Stimulated activated CD8-positive, alpha-beta memory T cell treated with anti-CD3 and anti-CD28 coated beads, Interleukin-2, amount 100 ng/mL, for 1 hour (primary cell): ENCODE measurements at places on chromosomes 11 and 22.

DNA sequence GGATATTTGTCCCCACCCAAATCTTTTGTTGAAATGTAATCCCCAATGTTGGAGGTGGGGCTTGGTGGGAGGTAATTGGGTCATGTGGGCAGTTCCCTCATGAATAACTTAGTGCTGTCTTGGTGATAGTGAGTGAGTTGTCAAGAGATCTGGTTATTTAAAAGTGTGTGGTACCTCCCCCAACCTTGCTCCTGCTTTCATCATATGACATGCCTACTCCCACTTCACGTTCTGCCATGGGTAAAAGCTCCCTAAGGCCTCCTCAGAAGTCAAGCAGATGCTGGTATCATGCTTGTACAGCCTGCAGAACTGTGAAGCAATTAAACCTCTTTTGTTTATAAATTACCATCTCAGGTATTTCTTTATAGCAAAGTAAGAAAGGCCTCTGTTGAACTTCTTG lies 30.6 kb downstream of the AAMDC start:
- no peak for DNase-seq

DNA sequence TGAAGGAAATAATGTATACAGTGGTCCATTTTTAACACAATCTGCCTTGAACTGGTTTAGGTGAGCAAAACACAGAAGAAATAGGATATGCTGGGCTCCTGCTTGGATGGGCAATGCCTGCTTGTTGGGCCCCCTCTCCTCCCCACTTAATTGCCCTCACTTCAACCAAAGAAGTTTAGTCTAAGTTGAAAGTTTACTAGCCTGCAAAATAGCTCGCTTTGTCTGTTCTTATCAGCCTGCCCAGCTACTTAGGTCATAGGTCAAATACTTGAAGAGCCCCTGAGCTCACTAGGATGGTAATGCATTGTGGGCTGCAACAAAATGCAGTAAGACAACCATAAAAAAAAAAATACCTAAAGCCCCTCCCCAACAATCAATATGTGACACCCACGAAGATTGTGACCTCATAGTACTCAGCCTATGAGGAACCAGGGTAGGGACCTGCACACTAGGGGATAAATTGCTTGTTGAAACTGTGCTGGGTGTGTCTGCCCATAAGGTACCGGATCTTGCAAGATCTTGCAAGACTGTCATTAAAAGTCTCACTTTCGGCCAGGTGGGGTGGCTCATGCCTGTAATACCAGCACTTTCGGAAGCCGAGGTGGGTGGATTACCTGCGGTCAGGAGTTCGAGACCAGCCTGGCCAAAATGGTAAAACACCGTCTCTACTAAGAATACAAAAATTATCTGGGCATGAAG lies 10.9 kb downstream of the DRICH1 start:
- DNase-seq: no peak

- DNase-seq: no peak
Observed at GRCh38 chr11:111698852-111699559, 67.2 kb downstream of the PPP2R1B start.

DNA sequence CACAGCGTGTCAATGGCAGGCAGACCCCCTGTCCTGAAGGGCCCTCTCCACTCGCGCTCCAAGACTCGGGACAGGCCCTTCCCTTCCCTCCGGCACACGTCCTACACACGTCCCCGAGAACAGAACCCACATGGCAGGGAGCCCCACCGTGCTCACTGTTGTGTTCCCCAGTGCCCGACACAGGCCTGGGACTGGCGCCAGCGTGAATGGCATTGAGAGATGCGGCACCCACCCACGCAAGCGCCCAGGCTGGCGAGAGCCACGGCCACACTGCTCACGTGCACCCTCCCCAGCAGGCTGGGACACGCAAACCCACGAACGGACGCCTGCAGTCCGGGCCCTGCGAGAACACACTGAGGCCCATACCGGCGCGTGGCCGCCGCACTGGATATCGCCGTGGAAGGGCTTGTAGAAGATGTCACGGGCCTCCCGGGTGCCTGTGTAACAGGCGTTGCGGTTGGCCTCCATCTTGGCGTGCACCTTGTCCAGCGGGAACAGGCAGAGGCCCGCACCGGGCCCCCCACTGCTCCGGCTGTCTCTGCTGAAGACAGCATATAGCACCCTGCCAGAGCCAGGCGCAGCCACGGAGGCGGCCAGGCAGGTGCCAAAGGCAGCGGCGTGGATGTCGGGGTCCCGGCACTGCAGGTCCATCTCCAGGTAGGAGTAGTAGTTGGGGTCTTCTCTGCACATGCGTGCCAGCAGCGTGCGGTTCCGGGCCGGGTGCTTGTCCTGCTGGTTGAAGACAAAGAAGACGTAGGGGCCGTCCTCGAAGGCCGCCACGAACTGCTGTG lies 18.1 kb downstream of the PLXNB2 start:
- no peak for DNase-seq

DNA sequence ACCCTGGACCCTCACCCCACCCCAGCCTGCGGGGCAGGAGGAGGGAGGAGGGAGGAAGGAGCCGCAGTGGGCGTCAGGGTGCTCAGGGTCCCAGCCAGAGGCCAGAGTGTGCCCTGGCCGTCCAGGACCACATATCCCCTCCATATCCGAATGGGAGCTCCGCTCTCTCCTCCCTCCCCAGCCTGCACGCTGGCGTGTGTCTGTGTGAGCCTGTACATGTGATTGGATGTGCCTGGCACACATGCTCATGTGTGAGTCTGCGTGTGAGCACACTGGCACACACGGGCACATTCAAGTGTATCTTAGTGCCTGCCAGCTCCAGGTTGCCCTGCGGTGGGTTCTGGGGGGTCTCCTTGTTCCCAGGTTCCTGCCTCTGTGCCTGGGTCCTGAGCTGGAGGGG lies 8.1 kb downstream of the TSSC4 start:
- DNase-seq: no peak

DNA sequence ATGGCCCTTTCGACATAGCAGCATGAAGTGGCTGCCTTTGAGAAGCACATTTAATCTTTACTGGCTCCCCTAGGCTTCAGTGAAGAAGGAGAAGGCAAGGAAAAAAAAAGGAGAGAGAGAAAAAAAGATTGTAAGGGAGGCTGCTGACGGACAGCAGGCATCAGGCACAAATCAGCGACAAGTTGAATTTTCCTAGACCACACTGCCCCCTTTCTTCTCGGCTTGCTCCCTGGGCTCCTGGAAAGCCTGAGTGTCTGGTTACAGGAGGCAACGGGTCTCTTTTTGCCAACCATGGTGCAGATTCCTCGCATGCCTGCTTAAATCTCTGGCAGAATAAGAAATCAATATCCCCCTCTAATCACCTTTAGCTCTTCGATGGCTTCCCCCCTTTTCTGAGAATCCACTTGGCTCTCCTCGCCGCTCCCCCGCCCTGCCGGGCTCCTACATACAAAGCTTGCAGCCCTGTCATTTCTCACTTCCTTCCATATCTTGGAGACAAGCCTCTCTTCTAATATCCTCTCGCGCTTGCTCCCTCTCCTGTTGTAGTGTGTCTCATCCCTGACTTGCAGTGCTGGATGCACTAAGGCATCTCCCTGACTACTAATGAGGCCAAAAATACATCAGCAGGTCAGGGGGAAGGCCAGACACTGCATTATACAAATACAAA lies 14.3 kb downstream of the BLID start:
- DNase-seq: no peak

DNA sequence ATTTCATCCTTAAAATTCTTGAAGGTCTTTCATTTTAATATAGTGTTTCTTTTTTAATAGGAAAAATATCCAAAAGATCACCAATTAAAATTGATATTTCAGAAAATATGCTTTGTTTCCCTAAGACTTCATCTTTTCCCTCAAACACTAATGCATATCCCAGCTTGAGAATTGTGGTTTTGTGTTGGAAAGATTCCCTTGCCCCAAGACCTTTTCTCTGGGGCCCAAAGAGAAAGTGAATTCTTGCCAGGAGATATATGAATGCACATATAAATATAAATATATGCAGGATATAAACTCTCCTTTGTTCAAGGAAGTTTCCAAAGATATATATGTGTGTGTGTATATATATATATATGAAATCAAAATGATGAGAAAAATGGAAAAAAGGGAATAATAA lies 241.2 kb downstream of the FAM76B start:
- DNase-seq: no peak

DNA sequence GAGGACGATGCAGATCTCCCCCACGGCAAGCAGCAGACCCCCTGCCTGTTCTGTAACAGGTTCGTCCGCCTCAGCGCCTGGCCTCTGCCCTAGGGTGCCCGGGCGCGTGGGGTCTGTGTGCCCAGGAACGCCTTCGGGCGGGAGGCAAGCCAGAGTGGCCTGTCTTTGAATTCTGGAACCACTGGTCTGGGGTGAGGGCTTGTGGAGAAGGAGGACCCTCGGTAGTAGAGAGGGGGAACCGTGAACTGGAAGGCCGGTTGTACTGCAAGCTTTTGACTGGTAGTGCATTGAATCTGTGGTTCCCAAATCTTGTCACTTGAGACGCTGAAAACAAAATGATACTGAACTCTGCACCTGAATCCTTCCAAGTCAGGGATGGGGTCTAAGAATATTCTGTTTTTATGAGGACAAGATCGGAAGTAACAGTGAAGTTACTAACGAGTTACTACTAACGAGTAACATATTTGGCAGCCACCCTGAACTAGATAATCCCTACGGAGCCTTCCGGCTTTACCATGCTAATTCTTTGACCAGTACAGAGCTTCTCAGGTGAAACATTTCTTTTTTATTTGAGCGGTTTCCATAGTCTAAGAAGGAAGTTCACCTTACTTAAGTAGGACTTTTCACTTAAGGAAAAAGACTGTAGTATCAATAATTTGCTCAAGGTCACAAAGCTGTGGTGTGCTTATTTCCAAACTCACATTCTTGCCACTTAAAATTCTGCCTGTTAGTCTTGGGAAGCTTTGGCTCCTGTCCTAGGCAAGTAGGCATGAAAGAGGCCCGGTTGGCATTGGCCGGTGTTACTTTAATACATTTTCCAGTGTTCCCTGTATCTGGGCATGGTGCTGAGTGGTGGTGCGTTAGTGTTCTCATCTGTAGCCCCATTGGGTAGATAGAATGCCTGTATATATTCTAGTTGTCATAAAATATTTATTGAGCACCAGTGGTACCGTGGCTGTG lies 860 bp downstream of the PRMT3 start:
- DNase-seq: no peak

GRCh38 chr11:116694349-116694725 lies 78.5 kb downstream of the BUD13 start:
- DNase-seq: no peak

DNA sequence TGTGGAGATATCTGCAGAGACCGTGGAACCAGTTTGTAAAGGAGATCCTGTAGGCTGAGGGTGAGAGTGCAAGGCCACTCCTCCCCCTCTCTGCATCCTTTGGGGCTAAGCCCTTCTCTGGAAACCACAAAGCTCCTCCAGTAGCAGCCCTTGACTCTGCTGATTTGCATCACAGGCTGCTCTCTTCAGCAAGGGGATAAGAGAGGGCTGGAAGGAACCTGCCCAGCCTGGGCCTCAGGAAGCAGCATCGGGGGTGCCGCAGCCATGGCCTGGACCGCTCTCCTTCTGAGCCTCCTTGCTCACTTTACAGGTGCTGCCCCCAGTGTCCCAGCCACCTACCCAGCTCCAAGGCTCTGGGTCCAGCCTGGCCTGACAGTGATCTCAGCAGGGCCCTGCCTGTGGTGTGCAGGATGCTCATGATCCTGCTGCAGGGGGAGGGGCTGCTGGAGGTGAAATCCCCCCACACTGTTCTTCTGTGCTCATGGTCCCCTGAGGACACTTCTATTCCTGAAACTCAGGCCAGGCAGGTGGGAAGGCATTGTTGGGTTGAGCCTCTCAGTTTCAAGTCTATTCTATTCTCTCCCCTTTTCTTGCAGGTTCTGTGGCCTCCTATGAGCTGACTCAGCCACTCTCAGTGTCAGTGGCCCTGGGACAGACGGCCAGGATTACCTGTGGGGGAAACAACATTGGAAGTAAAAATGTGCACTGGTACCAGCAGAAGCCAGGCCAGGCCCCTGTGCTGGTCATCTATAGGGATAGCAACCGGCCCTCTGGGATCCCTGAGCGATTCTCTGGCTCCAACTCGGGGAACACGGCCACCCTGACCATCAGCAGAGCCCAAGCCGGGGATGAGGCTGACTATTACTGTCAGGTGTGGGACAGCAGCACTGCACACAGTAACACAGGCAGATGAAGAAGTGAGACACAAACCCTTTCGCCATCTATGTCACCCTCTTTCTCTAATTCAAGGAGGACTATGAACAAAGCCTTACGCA lies 68.5 kb upstream of the IGLL5 start:
- DNase-seq: no peak

- no peak for DNase-seq
Observed at GRCh38 chr22:37215890-37216289, 3.6 kb upstream of the SSTR3 start.

DNA sequence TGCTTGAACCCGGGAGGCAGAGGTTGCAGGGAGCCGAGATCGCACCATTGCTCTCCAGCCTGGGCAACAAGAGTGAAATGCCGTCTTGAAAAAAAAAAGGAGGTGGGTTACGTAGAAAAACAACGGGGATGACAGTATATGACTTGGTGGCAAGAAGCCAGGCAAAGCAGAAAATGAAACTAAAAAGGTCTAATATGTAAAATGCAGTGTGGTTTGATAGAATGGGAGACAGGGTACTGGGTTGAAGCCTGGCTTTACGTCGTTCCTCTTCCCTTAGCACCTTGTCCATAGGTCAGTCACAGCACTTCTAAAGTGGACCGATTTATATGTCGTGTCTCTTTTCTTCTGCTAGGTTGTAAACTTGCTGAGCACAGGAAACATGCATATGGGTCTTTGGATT lies 274.9 kb upstream of the ZC3H12C start:
- no peak for DNase-seq

- DNase-seq: no peak
Observed at GRCh38 chr11:33539751-33540150, 160.9 kb downstream of the C11orf91 start.

GRCh38 chr22:28589102-28589750 lies 90.4 kb downstream of the TTC28 start:
- no peak for DNase-seq

DNA sequence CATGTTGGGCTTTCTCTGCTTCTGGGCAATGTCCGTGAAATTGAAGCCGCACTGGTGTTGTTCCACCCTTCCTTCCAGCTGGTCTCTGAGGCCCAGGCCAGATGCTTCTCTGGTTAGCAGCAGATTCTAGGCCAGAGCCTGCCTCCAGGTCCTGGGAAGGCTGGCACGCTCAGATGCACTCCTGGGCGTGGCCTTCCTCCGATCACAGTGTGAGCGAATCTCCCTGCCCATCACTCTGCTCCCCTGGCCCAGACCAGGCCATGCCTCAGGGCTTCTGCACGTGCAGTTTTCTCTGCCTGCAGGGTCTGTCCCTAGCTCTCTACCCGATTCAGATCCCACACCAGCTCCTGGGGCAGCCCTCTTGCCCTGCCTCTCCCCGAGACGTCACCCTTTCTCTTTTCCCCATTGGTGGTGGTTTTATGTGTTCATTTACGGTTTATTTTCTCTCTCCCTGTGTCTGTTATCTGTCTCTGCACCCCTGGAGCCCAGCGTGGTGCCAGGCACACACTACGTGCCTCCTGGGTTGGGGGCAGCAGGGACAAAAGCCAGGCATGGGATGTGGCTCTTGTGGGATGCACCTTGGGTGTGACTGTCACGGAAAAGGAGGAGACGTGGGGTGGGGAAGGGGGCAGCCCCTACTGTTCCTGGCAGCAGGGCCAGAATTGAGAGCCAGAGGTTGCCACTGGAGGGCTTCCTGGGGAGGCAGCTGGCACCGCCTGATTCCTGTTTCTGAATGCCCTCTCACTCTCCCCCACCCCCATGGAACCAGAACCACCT lies 66.0 kb downstream of the KCNQ1 start:
- DNase-seq: no peak

- no peak for DNase-seq
Observed at GRCh38 chr22:28817919-28818859, 17.8 kb upstream of the XBP1 start.
